A673 (cell line): ENCODE measurements at places on chromosomes 13 and 19. TPM values are rescaled to one million over a fixed set of nuclear protein-coding genes. Genes with fewer than 3 reads are reported as not detected.

DNA sequence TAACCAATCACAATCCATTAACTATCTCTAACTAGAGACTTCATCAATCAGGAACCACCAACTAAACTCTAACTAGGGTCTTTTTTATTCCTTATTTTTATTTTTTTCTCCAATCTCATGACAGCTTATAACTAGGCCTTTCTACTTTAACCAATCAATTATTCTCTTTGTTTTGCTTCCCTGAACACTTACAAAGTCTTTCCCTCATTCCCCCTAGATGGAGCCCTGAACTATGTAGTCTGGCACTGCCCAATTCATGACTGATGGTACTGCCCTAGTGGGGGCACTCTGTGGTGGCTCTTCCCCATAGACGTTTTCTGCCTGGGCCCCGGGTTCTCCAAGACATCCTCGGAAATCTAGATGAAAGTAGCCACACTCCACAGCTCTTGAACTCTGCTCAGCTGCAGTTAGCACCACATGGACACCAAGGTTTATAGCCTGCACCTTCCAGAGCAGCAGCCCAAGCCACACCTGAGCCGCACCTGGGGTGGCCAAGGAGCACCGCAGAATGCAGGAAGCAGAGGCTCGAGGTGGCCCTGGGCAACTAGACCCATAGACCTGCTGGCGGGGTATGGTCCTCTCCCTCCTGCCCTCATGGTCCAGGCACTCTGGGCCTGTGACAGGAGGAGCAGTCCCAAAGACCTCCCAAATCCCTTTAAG, 6.6 kb downstream of the ATP7B start:
- DNase-seq, result no peak

GRCh38 chr19:31350693-31351055, 1.4 kb upstream of the TSHZ3 start:
- DNase-seq, result peak; percentile 59

Gene YJEFN3
- 8.6 TPM in 2 replicates for total RNA-seq

Gene PSG7
- total RNA-seq, result not detected in 2 replicates

DNA sequence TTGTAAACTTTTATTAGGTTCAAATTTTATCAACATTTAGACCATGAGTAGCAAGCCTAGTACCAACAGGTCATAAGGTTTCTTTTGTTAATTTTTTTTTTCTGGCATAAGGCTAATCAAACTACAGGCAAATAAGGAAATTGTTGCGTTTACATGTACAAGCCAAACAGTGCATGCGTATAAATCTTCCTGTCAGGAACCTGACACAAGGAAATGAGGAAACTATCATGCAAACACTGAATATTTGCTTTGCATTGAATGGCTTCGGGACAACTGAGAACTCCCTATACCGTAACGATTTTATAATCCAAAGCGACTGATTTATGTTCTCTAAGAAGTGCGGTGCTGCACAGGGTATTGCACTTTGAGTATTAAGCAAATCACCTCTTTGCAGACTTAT, 133.0 kb upstream of the TRPC4 start:
- peak; percentile 43 for DNase-seq

- DNase-seq, result no peak
These were observed 778 bp upstream of the LRRC4B start for GRCh38 chr19:50568728-50569698.

Gene KIR3DL2
- not detected in 2 replicates for total RNA-seq
